CMK (cell line): ENCODE measurements at places on chromosomes 3 and 15.

GRCh38 chr3:177596248-177596815, 399.1 kb upstream of the TBL1XR1 start:
- DNase-seq = no peak

DNA sequence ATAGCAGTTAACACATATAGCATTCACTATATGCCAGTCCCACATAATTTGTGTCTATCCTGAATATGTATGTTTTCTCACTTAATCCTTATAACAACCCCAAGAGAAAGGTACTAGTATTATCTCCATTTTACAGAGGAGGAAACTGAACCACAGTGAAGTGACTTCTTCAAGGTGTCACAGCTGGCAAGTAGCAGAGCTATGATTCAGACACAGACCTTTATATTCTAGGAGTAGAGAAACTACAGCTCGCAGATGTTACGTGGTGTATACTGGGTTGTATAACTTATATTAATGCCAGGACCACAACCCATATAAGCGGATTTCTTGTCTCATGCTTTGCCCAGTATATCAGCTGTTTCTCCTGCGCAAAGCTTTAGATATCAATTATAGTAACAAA, 29.5 kb upstream of the ICE2 start:
- no peak for DNase-seq

- DNase-seq = no peak
Measured at GRCh38 chr15:82808634-82809041, 790 bp upstream of the WHAMM start.

- no peak for DNase-seq
Measured at GRCh38 chr3:165503825-165504224, 307.6 kb upstream of the SLITRK3 start.

DNA sequence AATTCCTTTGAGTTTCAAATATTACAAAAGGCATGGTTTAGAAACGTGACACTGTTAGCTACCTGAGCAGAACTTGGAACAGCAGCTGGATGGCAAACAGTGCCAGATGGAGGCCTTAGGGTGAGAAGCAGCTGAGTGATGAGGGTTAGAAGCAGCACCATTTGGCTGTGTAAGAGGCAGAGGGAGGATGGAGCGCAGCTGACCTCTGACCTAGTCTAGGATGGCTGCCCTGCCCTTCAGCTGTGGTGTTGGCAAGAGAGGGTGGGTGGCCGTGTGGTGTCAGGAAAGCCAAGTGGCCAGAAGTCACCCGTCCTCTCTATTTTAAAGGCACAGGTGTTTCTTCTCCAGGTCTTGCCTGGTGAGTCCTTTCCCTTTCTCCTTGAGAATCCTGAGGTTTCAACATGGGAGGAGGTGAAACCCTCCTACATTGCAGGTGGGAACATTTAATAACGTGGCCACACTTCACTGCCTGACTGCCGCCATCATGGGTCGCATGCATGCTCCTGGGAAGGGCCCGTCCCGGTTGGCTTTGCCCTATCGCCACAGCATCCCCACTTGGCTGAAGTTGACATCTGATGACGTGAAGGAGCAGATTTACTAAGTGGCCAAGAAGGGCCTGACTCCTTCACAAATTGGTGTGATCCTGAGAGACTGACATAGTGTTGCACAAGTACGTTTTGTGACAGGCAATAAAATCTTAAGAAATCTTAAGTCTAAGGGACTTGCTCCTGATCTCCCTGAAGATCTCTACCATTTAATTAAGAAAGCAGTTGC, 17.6 kb downstream of the BCL2L10 start:
- DNase-seq = no peak

GRCh38 chr15:48607846-48608245, 37.7 kb downstream of the FBN1 start:
- DNase-seq = no peak
